Karpas-422 (cell line): ENCODE measurements at places on chromosomes 2 and 18.

DNA sequence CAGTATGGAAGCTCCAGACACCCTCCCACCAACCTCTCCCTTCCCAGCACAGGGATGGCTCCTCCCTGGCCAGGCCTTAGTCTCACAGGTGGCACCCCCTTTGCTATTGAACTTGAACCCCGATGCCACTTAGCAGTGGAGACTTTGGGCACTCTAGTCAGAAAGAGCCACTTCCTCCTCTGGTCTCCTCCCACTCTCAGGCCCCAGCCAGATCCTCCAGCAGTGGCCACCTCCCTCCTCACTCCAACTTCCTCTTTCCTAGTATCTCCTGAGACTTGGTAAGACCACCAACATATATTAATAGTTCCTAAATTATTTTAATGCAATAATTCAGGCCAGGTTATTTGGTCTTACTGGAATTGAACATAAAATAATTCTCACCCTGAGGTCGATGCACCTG, 437.2 kb upstream of the ID2 start:
- peak; percentile 77 for DNase-seq

GRCh38 chr2:208086029-208086428, 38.3 kb downstream of the CRYGD start:
- DNase-seq, result no peak

- DNase-seq, result no peak
These were observed 79.4 kb downstream of the NEB start for GRCh38 chr2:151654891-151655290.

GRCh38 chr2:239109928-239110545, 262.2 kb downstream of the TWIST2 start:
- no peak for DNase-seq

- DNase-seq, result peak; percentile 92
These were observed 64.7 kb downstream of the STK25 start for GRCh38 chr2:241443486-241444223.

DNA sequence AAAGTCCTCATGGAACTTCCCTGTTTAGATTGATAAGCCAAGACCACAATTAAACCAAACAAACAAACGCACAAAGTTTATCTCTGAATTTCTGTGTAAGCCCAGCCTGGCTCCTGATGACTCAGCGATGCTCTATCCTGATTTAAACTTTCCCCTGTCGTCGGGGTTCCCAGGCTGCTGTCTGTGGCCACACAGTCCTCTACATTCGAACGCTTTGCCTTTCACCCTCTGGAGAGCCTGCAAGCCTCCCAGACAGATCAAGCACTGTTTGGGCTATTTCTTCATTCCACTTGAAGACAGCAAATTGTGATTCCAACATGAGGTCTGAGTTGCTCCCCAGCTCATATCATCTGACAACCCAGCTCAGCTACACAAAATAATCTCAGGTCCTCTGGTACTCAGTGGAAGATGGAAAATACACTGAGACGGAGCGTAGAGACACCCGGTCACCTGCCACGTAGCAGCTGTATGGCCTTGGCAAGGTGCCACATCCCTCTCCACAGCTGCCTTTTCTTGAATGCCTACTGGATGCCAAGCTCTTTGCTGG, 51.2 kb downstream of the CYRIA start:
- DNase-seq, result no peak

GRCh38 chr2:103959174-103960128, 894.5 kb upstream of the POU3F3 start:
- peak; percentile 76 for DNase-seq

DNA sequence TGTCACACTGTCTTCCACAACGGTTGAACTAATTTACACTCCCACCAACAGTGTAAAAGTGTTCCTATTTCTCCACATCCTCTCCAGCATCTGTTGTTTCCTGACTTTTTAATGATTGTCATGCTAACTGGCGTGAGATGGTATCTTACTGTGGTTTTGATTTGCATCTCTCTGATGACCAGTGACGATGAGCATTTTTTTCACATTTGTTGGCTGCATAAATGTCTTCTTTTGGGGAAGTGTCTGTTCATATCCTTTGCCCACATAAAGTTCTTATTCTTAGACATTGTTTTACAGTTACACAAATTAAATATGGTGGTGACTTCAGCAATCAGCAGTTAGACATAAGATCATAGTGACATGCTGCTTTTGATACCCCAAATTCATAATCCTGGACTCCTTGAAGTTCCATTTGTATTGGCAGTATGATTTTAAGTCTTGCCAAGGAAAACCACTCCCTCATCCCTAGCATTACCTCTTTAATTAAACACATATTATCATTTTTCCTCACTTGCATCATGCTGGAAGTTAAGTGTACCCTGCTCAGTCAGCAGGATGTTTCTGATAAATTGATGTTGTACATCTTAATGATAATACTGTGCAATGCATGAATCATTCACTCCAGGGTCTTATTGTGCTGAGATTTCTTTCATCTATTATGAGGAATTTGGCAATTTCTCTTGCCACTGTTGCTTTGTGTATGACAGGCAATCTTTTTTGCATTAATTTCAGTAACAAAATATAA, 67.6 kb upstream of the STAT1 start:
- no peak for DNase-seq

- no peak for DNase-seq
These were observed 69.4 kb upstream of the TAF1B start for GRCh38 chr2:9773903-9774239.

DNA sequence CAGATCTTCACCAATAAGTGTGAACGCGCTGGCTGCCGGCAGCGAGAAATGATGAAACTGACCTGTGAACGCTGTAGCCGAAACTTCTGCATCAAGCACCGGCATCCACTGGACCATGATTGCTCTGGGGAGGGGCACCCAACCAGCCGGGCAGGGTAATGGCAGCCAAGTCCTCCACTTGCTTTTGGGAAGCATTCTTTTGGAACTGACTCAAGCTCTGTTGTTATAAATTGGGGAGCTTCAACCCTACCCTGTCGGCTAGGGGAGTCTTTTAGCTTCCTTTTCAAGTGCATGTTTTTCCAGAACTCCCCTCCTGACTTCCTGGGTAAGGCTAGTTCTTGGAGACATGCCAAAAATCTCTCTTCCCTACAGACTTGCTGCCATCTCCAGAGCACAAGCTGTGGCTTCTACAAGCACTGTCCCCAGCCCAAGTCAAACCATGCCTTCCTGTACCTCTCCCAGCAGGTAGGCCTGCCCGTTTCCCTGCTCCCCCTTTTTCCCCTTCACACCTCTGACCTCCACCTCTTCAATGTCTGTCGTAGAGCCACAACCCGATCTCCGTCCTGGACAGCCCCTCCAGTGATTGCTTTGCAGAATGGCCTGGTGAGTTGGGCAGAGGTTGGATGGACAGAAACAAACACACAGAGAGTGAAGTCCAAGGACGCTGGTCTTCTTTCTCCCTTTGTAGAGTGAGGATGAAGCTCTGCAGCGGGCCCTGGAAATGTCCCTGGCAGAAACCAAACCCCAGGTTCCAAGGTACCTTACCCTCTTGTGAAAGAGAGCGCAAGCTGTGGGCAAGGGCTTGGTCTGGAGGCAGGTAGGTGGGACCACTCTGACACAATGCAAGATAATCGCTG, 1.5 kb downstream of the ZFAND2B start:
- DNase-seq, result peak; percentile 37

- no peak for DNase-seq
These were observed 14.2 kb upstream of the RAB27B start for GRCh38 chr18:54813977-54814565.

DNA sequence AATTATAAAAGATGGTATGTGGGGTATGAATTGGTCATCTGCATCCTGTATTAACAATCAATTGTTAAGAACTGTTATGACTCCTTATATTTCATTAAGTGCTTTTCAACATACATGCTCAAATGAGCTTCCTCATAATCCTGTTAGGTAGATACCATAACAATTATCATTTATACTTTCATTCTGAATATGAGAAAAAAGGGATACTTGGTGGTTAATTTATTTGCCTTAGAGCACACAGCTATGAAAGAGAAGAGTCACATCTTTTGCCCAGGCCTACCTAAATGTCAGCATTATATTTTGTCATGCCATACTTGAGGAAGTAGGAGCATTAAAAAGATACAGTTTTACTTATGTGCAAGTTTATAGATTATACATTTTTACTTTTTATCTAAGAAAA, 169.6 kb downstream of the TCF4 start:
- no peak for DNase-seq

- peak; percentile 45 for DNase-seq
These were observed 31.1 kb downstream of the TMEM178A start for GRCh38 chr2:39696838-39697237.

DNA sequence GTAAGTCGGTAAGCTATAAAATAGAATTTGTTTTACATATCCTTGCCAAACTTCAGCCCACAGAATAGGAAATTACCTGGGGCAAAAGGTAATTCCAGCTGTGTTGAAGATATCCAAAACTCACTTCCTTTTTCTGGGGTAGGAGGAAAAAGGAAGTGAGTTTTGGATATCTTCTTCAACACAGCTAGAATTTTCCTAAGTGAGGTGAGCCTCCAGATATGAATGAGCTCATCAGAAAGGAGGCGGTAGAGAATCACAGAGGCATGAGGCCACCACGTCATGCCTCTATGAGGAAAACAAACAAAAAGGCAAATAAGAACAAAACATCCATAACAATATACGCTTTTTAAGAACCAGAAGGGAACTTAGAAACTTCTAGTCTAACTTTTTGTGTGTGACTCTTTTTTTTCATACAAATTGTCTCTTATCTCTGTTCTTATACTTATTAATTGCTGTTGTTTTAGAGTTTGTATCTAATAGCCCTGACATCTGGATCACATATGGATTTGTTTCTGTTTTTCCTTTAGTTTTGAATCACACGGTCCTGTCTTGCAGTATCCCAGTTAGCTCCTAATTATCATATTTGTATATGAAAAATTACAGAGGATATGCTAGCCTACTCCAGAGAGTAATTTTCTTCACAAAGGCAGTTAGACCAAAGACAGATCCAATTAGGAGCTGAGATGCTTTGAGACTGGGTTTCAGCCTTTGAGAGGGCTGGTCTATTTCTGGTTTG, 104.5 kb downstream of the RBM43 start:
- no peak for DNase-seq

DNA sequence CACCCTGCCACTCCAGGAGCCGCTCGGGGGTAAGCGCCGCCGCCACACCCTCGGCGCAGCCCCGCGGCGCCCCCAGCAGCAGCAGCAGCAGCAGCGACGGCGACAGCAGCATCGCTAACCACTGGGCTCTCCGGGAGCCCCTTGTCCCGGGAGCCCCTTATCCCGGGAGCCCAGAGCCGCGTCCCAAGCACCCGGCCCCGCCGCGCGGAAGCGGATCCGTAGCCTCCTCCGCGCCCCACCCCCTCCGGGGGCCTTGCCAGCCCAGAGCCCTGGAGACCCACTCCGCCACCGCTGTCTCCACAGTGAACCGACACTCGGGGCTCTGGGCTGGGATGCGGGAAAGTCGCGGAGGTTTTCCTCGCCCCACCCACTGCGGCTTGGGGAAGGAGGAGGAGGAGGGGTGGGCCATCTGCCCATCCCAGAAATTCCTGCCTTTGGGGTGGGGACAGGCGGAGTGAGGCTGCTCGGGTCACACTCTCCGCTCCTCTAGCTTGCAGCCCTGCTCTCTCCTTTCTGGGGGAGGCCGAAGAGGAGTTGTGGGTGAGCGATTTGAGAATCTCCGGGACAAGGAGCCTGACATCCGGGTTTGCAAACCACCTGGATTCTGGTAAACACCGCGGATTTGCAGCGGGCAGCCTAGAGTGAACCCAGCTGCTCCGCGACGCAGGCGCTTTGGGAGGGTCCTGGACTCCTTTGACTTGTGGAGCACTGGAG, at the start of gene PLA2R1:
TSS of gene PLA2R1 (minus strand) at position 324 of the 714 bp plus-strand sequence. CDS start at position 112, 212 bp downstream.
- DNase-seq, result no peak

- DNase-seq, result no peak
These were observed 5.5 kb upstream of the ARL4C start for GRCh38 chr2:234502285-234502918.

- DNase-seq, result no peak
These were observed 184.9 kb upstream of the RAB6C start for GRCh38 chr2:129794540-129794939.

- no peak for DNase-seq
These were observed 114.8 kb upstream of the PKDCC start for GRCh38 chr2:41933046-41933420.

- peak; percentile 69 for DNase-seq
These were observed 102.4 kb downstream of the CABLES1 start for GRCh38 chr18:23237524-23238151.

- DNase-seq, result no peak
These were observed 30.0 kb upstream of the ATP6V1B1 start for GRCh38 chr2:70905443-70906421.

GRCh38 chr2:147511491-147511948, 333.3 kb upstream of the ACVR2A start:
- no peak for DNase-seq

- no peak for DNase-seq
These were observed 951.1 kb upstream of the CNTNAP5 start for GRCh38 chr2:123073956-123074355.

DNA sequence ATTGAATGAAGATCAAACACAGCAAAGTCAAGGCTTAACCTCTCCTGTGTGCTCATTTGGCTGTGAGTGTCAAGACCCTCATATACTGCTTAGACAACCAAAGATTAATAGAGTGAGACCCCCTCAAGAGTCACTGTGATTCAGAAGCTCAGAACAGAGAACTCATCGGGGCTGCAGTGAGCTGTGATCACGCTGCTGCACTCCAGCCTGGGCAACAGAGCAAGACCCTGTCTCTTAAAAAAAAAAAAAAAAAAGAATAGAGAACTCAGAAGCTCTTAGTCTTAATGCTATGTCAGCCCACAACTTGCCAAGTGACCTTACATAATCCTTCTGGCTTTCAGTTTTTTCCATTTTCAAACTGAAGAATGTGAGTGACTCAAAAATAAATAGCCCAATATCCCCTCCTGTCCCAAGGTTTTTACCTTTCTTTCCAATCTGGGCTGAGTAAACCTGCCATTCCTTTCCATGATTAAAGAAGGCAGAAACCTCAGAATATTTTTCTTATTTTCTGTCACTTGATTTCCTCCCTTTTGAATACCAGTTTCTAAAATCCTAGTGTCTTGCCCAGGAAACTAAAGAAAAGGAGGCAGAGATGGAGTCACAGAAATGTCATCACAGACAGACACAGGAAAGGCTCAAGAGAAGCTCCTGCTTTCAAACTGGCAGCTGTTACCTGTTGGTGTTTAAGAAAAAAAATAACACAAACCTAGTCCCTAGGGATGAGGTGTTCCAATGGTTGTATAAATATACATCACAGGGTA, 102.4 kb downstream of the CACNB4 start:
- DNase-seq, result no peak

DNA sequence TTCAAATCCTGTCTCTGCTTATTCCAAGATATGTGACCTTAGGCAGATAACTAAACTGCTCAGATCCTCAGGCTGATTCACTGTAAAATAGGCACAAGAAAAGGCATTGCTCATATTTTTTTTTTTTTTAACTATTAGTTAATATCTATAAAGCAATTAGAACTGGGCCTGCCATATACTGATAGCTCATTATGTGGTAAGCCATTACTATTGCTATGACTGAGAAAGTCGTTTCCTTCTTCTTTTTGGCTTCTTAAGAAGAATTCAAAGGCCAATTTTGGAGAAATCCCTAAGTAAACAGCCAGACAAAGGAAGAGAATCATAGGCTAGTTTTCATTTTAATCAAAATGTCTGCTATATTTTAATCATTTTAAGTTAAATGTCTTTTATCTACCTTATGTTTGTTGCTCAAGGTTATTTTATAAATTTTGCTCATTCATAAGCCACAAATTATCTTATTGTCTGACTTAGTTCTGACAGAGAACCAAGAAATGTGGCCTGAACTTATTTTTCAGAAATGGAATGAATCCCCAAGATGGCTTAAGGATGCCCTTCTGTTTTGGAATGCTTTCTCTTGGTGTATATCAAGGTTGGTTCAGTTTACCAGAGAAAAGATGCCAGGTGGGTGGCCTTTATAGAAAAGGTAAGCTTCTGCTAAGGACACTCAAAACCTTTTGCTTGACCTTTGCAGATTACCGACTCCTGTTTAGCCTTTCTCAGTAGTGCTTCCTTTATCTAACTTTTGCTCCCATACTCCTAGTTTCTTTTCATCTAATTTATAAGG, 21.3 kb upstream of the VRK2 start:
- no peak for DNase-seq
